Left lobe of liver (tissue), 2 donors: ENCODE measurements at places on chromosomes 7 and 10. TPM values are rescaled to one million over a fixed set of nuclear protein-coding genes. Genes with fewer than 3 reads are reported as not detected.

Gene PTPRZ1
- 0.13 TPM for total RNA-seq

Gene AGAP9
- 14.8 TPM for total RNA-seq

Gene UTF1
- not detected for total RNA-seq

Gene C10orf90
- 0.18 TPM for total RNA-seq

Gene PLEKHS1
- total RNA-seq = not detected

Gene PITX3
- total RNA-seq = not detected

Gene ZNF503
- 7.3 TPM for total RNA-seq

Gene CRYGN
- total RNA-seq = not detected

Gene CALML5
- not detected for total RNA-seq

Gene TMEM176A
- 449 TPM for total RNA-seq

Gene PKD2L1
- 0.20 TPM for total RNA-seq

Gene DNMBP
- total RNA-seq = 11.6 TPM

- no peak for DNase-seq
These were observed 2.0 kb downstream of the GARS1 start for GRCh38 chr7:30596721-30597120.

DNA sequence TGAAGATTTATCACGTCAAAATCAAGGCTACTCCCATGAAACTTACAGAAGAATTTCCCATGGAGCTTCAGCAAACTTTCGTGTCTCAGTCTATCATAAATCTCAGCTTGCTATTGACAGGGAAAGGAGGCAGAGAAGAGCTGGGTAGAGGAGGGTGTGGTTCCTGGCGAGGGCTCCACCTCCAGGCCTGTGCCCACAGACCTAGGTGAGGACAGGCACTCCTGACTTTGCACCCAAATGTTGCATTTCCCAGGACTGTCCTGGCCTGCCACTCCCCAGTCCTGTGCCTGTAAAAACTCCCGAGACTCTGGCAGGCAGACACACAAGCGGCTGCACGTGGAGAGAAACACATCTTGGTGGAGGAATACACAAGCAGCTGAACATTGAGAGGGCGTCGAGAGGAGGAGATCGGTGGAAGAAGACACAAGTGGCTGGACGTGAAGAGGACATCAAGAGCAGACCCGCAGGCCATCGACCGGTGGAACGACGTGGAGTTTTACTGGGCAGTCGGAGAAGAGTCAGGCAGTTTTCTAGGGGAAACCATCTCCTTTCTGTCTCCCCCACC lies 145.1 kb downstream of the CTNNA3 start:
- no peak for DNase-seq

- DNase-seq = no peak
These were observed 56.3 kb downstream of the PDZD8 start for GRCh38 chr10:117318909-117319308.

DNA sequence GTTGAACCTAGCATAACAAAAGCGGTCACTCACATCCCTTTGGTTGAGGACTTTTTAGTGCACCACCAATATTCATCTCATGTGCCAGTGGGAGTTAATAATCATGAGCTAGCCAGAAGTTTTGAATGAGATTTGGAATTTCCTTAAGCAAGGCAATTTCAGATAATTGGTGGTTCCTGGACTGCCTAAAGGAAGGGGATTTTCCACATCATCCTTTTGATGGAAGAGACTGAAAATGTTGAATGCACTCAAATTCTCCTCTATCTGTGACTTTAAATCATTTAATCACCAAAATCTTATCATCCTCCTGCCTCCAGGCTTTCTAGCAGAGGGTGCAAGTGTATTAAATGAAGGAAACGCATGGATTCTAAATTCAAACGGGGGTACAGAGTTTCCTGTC lies 260.7 kb downstream of the CCDC3 start:
- DNase-seq = no peak

GRCh38 chr10:81655986-81656385 lies 219.0 kb upstream of the NRG3 start:
- DNase-seq = no peak

DNA sequence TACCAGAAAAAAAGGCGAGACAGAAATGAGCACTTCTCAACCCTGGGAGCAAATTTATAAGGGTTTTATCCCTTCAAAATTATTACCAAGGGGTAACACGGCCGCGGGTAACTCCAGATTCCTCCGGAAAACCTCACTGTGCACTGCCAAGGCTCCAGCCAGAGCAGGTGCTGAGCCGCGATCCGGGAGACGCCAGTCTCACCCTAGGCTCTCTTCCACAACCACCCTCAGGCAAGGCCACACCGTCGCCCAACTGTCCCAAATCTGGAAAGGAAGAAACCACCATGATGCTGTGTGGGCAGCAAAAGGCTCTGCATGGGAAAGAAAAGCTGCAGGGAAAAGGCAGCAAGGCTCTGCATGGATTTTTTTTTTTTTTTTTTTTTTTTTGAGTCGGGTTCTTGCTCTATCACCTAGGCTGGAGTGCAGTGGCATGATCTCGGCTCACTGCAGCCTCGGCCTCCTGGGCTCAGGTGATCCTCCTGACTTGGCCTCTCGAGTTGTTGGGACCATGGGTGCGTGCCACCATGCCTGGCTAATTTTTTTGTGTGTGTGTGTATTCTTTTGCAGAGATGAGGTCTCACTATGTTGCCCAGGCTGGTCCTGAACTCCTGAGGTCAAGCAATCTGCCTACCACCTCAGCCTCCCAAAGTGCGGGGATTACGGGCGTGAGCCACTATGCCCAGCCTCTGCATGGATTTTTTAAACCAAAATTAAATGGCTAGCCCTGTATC lies 39.0 kb downstream of the MAD1L1 start:
- DNase-seq = no peak

DNA sequence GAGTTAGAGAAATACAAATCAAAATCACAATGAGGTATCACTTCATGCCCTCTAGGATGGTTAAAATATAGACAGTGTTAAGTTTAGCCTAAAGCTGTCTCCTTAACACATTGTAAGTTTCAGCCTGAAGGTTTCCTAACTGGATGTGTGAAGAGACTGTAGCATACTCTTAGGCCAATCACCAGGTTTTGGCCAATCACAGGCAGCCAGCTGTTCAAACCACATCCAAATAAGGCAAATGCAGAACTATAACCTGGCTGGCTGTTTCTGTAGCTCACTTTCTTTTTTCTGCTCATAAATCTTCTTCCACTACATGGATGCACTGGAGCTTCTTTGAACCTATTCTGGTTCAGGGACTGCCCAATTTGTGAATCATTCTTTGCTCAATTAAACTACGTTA lies 19.7 kb downstream of the ESYT2 start:
- DNase-seq = no peak

GRCh38 chr7:90944021-90944420 lies 320.2 kb upstream of the FZD1 start:
- no peak for DNase-seq

DNA sequence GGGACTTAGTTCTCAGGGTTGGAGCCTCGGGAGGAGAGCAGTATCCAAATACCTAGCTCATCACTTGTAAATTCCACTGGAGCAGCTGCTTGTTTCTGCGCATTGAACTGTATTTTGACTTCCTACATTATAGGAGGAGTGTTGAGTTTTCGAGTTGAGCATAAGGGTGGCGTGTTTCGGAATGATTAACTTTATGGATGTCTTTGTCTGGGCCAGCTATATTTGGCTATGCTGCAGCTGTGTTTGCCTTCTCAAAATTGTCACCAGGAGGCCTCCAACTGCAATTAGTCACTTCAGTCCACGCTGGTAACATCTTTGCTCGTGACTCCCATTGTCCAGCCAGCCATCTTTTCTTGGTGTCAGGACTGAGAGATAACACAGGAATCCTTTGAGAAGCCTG lies 9.1 kb downstream of the CELF2 start:
- DNase-seq = no peak

- peak; percentile 90 for DNase-seq
These were observed 21.6 kb downstream of the TMEM72 start for GRCh38 chr10:44932517-44933450.

- no peak for DNase-seq
These were observed 119.4 kb downstream of the COL28A1 start for GRCh38 chr7:7416031-7416858.

GRCh38 chr7:87316846-87317552 lies 28.5 kb upstream of the CROT start:
- DNase-seq = no peak

DNA sequence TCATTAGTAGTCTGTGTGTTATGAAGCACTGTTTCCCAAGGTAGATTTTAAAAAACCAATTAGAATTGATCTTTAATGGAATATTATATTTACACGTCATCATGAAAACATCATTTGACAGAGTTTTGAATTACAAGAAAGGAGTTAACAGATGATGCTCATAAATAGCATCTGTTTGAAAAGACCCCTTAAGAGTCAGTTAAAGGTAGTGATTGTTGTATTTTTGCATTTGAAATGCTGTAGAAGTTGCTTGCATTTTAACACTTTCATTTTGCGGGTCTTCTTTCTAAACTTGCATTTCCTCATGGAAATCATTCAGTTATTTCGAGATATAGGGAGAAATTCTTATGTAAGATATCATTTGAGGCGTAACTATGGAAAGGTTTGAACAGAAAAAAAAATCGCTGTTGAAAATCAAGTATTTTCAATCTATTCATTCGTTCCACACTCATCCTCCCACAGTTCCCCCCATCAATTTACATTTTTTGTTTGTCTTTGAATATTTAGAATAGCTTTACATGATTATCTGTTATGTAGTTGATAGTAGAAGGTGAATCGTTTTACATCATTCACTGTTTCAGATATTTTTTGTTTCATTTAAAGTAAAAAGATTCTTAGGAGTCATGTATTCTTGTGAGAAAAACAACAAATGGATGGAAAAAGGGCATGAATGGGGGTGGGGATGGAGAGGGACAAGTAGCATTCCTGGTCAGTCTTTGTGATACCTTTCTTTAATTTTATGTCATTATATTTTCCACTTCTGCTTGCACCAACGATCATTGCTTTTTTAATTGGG lies 3.0 kb upstream of the SKIDA1 start:
- no peak for DNase-seq

DNA sequence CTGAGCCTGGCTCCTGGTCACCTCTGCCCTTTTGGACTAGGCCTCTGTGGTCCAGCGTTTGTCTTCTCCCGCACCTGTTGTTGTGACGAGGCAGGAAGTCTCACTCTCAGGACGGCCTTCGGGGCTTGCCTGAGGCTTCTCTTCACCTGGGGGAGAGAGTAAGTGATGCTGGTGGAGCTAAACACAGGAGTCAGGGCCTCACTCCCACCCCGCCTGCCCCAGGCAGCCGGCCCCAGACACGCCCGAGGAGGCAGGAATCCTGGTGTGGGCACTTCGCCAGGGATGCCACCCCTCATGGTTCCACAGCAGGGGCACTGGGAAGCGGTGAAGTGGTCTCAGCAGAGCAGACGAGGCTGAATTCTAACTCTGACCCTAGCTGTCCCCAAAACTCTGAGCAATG lies 42.4 kb downstream of the IL2RA start:
- DNase-seq = no peak

DNA sequence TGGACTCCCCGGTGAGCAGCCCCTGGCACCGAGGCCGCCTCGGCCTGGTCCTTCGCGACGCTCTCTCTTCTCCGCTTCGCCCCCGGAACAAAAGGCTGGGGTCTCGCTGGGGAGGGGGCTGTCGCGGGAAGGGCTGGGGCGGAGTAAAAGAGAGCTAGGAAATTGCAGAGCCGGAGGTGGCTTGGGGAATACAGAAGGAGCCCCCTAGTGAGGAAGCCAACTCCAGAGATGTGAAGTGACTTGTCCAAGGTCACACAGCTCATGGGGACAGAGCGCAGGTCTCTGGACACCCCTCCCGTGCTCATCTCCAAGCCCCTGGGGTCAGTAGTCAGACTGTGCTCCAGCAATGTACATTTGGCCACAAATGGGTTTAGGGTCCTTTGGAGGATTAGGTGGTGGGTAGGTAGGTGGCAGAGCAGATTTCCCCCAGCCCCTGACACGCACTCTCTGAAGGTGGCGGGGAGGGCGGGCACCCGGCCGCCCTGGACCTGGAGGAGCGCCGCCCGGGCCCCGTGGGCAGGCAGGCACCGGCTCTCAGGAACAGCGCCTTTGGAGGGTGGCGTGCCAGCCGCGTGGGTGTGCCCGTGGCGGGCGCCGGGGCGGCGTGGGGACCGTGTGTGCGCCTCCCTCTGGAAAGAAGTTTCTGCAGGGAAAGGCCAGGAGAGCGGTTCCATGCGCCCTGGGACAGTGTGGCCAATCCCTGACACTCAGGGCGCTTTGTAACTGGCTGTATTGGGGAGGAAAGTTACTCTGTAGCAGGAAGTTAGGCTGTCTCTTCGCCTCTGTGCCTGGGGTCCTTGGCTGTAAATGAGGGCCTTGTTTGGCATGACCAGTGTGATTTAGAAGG lies 910 bp downstream of the WIPF3 start:
- DNase-seq = peak; percentile 71

GRCh38 chr7:155218276-155219153 lies 79.2 kb upstream of the INSIG1 start:
- no peak for DNase-seq

DNA sequence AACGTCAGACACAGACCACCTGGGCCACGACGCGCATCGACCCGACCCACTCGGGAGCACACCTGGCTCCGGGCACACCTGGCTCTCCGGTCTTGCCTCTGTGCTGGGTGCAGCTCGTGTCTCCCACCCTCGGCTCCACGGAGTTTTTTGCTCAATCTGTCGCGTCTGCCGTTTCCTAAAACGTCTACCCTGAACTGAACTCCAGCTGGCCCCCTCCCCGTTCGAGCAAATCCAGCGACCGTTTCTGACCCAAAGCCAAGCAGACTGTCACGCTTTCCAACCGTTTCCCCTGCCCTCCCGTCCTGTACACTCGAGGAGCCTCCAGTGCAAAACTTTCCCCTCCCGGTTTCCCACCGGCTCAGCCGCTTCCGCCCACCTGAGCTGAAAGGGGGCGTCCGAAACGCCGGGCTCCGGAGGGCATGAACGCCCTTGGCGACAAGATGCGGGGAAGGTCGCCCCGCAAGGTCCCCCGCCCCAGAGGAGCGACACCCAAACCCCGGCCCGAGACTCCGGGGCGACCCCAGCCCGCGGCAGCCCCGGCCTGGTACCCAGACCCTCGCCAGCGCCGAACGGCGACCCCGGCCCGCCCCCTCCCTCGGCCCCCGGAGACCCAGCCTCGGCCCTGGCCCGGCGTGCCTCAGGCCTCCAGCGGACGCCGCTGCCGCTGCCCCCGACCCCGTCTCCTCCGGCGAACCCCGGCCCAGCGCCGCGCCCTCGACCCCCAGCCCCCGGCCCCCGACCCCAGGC lies 557 bp downstream of the CYTH3 start:
- DNase-seq = peak; percentile 50

- no peak for DNase-seq
These were observed 621 bp upstream of the MORN4 start for GRCh38 chr10:97633921-97634320.

GRCh38 chr10:64036321-64036930 lies 515.2 kb downstream of the REEP3 start:
- no peak for DNase-seq

- DNase-seq = no peak
These were observed 3.2 kb upstream of the DUSP5 start for GRCh38 chr10:110494532-110494931.

DNA sequence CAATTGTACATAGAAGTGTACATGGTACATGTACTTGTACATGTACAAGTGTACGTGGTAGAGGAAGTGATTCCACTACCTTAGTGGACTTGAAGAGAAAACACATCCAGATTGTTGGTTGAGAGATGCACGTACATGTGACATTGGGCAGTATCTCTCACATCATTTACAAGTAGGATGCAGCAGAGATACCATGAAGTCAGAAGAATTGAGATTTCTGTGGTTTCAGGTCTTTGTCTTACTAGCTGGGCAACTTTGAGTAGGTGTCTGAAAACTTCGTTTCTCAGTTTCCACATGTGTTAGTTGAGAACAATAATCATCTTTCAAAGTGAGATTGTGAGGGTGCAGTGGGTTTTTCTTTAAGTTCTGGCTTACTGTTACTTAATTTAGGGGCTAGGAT lies 21.5 kb downstream of the CLDN12 start:
- DNase-seq = no peak

- DNase-seq = peak; percentile 68
These were observed 166.1 kb upstream of the TCERG1L start for GRCh38 chr10:131477457-131478121.
